ENCODE measurements at places on chromosomes 2 and 18.

GRCh38 chr2:26757873-26758789 is 6.0 kb upstream of the SLC35F6 start:
- no peak for DNase-seq

DNA sequence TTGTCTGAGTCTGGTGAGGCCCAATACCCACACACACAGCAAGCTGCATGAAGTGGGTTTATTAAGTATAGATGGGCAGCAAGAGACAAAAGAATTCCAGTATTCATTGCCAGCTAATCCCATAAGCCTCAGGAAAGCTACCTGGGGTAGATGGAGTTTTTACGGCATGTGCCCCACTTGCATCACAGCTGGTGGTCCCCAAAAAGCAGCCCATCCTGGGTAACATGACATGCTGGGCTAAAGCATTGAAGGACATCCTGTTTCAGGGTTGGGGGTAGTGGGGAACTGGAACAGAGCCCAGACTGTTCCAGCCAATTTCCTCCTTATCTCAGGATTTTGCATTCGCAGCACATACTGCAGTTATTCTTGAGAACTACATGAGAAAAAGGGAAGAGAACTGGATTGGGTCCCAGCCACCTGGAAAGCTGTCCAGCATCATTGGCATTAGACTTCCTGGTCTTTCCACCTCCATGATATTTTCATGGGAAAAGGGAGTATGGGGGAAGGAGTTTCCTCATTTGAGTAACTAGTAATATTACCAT is 240.1 kb upstream of the MMADHC start:
- DNase-seq: no peak

- DNase-seq: no peak
Observed at GRCh38 chr2:146287281-146287680, 1557.5 kb upstream of the ACVR2A start.

DNA sequence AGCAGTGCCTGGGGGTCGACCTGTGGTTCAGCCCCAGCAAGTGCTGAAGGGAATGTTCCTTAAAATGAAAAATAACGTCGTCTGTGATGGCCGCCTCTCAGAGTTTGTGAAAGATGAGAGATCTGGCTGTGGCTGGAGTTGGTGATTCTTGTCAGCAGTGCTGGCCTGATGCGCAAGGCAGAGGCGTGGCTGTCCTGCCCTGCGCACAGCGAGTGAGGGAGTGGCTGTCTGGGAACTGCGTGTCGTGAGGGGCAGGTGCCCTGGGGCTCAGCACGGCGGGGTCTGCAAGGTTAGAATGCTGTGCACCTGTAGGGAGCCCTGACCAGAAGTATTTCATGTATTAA is 8.8 kb downstream of the NFATC1 start:
- no peak for DNase-seq

DNA sequence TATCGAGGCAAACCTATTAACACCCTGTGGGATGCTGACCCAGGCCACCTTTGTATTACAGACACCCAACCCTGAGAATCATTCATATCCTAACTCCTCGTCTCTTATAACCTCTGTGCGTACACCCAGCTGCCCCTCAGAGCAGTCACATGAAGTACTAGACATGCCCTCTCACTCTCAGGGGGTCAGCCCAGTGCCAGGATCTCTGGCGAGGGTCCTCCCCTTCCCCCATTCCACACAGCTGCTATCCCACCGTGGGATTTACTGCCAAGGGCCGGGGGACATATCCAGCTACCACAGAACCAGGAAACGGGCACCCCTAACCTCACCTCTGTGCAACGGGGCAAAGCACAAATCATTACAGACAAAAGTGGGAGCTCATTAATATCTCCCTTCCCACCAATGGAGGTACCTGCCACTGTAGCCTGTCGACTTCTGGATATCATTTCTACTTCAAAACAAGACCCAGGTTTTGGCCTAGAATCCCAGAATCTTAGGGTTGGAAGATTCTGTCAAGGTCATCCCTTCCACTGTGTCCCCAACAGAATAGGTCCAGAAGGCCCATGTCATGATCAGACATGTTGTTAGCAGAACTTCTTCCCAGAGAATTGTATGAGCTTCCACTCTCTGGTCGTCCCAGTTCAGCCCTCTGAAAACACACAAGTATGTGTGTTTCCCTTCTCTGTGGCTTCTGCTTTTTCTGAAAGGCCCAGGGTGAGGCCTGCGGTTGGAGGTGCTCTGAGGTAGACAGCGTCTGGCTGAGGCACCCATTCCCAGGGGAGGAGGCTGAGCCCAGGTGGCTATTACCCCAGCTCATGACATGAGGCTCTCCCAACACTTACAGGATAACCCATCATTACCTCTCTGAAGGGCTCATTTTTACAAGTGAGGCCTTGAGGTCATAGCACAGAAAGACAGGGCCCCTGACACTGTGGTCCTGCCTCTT is 1.7 kb downstream of the TMBIM1 start:
- no peak for DNase-seq

GRCh38 chr18:42183746-42184145 is 228.7 kb downstream of the PIK3C3 start:
- DNase-seq: no peak

DNA sequence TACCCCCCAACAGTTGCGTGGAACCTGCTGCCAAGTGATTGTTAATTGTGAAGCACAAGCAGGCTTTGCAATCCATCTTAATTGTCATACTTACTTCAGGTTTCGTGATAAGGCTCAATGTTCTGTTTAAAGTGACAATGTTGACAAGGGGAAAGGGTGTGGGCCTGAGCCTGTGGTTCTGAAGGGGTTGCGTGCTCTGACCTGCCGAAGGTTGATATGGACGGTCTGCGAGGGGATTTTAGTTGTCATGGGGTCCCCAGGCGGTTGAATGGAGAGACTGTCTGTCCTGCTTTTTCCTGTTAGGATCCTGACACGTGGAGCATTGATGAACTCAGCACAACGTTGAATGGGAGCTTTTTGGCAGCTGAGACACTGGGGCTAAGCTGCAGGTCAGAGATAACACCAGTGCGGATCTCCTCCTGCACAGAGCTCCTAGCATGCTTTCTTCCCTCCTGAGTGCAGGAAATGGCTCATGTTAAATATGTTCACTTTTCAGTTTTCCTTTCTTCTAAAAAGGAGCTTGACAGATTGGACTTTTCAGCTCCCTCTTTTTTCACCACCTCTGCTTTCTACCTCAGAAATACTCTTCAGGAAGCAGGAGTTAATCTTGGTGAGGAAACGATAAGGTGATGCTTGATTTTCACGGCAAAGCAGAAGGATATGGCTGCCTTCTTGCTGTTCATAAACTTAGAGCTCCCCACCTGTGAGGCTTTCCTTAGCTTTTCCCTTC is 62.9 kb upstream of the ZEB2 start:
- no peak for DNase-seq

DNA sequence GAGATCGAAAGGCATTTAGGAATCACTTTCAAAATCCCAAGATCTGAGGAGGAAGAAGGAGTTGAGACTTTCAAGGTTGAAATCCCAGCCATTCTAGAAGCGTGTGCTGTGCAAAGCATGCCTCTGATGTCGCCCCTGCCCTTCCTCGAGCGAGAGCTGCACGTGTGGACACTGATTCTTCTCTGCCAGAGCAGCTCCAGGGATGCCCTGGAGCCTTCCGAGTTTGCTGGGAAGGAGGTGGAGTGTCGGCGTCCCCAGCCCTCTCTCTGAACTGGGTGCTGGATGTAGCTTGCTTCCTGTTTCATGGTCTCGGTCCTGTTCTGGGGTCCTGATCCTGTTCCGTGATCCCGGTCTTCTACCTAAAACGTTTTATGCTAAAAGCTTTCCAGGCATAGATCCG is 76.1 kb downstream of the TWIST2 start:
- no peak for DNase-seq

- no peak for DNase-seq
Observed at GRCh38 chr2:232860593-232861241, 9.3 kb upstream of the SNORC start.

- DNase-seq: peak; percentile 47
Observed at GRCh38 chr2:102103992-102104871, 38.3 kb upstream of the IL1R1 start.

- no peak for DNase-seq
Observed at GRCh38 chr2:45390861-45391260, 220.2 kb downstream of the SRBD1 start.

DNA sequence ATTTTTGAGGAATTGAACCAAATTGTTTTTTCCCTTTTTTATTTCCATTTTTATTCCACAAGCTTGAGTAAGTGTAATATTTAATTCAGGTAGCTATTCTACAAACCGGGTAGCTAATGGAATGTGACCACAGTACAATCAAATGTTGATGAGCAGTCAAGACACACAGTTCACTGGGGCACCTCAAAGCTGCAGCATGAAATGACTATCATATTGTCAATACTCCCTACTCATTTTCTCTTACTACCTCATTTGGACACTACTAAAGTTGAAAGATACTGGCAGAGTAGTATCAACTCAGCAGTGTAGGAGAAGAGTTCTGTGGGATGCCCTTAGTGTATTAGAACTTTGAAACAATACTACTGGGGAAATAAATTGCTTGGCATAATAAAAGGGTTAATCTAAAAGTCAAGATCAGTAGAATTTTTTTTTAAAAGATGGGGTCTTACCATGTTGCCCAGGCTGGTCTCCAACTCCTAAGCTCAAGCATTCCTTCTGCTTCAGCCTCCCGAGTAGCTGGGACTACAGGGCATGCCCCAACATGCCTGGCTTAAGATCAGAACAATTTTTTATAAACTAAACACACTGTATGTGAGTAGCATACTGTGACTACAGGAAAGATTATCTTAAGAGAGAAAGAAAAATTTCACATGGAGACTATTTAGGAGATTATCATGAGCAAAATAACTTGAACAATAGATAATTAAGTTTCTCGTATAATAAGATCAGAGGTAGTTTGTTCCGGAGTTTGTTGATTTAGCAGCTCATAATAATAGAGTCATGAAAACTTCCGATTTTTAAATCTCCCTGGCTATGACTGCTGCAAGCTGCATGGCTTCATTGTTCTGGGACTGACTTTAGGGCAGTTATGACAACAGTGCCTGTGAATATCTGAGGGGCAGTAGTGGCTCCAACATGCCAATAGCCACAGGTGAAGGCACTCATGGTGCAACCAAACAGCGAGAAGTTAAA is 43.7 kb downstream of the MYO3B start:
- no peak for DNase-seq

GRCh38 chr18:13583576-13584550 is 142.5 kb downstream of the FAM210A start:
- DNase-seq: no peak

DNA sequence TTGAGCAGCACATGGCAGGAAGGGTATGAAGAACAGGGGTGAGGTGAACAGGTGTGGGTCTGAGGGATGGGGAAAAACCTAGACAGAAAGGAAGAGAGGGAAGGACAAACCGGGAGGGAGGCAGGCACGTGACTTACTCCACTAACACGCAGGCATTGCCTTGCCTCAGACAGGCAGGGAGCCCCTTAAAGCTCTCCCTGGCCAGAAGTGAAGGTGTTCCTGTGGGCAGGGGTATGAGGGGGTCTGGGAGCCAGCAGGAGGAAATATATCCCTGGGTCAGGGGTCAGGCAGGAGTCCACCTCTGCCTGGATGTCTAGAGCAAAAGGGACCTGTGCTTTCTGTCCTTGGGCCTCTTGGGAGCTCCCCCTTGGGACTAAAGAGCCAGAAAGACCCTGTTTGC is 135.3 kb upstream of the EPAS1 start:
- DNase-seq: no peak

GRCh38 chr2:10279472-10279870 is 23.2 kb upstream of the HPCAL1 start:
- no peak for DNase-seq

DNA sequence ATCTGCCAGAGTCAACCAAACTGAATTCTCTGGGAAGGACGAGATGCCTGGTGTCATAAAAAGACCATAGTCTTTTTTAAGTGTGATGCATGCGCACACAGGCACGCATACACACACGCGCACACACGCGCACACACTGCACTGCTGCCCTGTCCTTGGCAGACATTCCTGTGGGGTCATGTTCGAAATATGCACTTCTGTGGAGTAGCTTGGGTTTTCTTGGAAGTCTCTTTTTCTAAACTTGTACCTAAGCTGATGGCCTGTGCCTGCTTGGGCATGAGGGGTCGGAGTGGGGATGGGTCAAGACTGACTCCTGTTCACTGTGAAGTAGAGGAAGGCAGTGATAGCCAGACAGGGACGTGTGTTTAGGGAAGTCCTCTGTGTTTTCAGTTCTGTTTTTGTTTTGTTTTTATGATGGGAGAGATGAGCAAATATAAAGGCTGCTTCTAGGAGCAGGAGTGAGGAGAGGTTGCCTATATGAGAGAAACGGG is 4.0 kb upstream of the RMC1 start:
- no peak for DNase-seq

DNA sequence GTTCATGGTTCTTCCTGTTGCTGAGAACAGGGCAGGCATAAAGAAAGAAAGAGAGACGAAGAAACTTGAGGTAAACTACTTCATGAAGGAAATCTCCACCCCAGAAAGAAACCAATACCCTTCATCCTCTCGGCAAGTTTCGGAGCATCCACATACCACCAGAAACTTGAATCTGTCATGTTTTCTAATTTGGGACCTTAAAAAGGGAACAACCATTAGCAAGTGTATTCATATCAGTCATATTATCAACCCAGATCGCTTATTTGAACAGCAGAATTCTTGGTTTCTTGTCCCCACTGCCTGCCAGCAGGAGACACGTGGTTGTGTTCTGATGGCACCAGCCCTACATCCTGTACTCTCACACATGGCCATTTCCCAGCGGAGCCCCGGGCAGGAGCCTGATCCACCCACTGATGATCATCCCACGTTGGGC is 53.2 kb upstream of the FZD7 start:
- DNase-seq: no peak

GRCh38 chr18:12052866-12053265 is 40.8 kb upstream of the ANKRD62 start:
- no peak for DNase-seq

All from activated CD4-positive, alpha-beta T cell treated with anti-CD3 and anti-CD28 coated beads, Interleukin-2, amount 50 U/mL, for 24 hours (primary cell).